Brain (organoid and tissue), 16 donors: ENCODE measurements at places on chromosomes 7 and 10. TPM values are rescaled to one million over a fixed set of nuclear protein-coding genes. Genes with fewer than 3 reads are reported as not detected.

The C1QL3 gene
- polyA plus RNA-seq: 34.3 TPM

The MET gene
- 27.7 TPM for polyA plus RNA-seq

The CYP3A4 gene
- polyA plus RNA-seq: not detected

The LIPJ gene
- not detected for polyA plus RNA-seq

The AKR1C2 gene
- 2.1 TPM for polyA plus RNA-seq
